ENCODE measurements at places on chromosomes 3 and 15. TPM values are rescaled to one million over a fixed set of nuclear protein-coding genes. Genes with fewer than 3 reads are reported as not detected.

Gene YEATS2
- total RNA-seq, result 41.1 TPM

Gene DISP2
- 0.17 TPM for total RNA-seq

Gene MFGE8
- 48.1 TPM for total RNA-seq

Gene EPHB3
- under 0.01 TPM for total RNA-seq

Gene IFT57
- 25.7 TPM for total RNA-seq

Gene DUOXA2
- not detected for total RNA-seq

Gene FAM227B
- total RNA-seq, result 1.4 TPM

Gene GCNT3
- total RNA-seq, result not detected

Gene GDPGP1
- 11.7 TPM for total RNA-seq

Gene LRRC2
- under 0.01 TPM for total RNA-seq

Gene ERC2
- 0.79 TPM for total RNA-seq

Gene LINGO1
- total RNA-seq, result not detected

Gene GOLGA6L10
- 0.65 TPM for total RNA-seq

Gene LRRC28
- 19.8 TPM for total RNA-seq

Gene TBC1D23
- 46.1 TPM for total RNA-seq

Gene POLQ
- total RNA-seq, result 3.9 TPM

Gene IL16
- total RNA-seq, result 3.6 TPM

Gene PLA2G4E
- total RNA-seq, result not detected

Gene CCR2
- not detected for total RNA-seq

Gene SPATA12
- 0.17 TPM for total RNA-seq

Gene PHLDB2
- 89.9 TPM for total RNA-seq

Gene GOLGA8S
- total RNA-seq, result not detected

Gene DPPA2
- total RNA-seq, result not detected

Gene CNTN3
- not detected for total RNA-seq

Gene HDGFL3
- total RNA-seq, result 168 TPM

Gene MESP2
- total RNA-seq, result not detected

Gene KLF15
- total RNA-seq, result 5.6 TPM

Measured in dermis blood vessel endothelial cell (primary cell).